A549 treated with DMSO at 1 μM for 4 hours (cell line): ENCODE measurements at places on chromosomes 7 and 10. TPM values are rescaled to one million over a fixed set of nuclear protein-coding genes. Genes with fewer than 3 reads are reported as not detected.

Gene PIP
- not detected in 5 replicates for total RNA-seq

Gene BBS9
- total RNA-seq: 3.1 to 4.2 TPM (median 3.5 TPM) in 5 replicates

Gene METTL27
- 9.0 to 12.3 TPM (median 10.8 TPM) in 5 replicates for total RNA-seq

Gene VSTM4
- total RNA-seq: 0.27 to 0.62 TPM (median 0.48 TPM) in 5 replicates

Gene ITGA8
- total RNA-seq: not detected in 5 replicates

Gene RGR
- total RNA-seq: not detected in 5 replicates

Gene APBB1IP
- 8.5 to 10.9 TPM (median 10.4 TPM) in 5 replicates for total RNA-seq

Gene SPDYE2
- total RNA-seq: 0.05 TPM in 1 of 5 replicates, not detected in the others

Gene BPGM
- 18.6 to 22.7 TPM (median 20.3 TPM) in 5 replicates for total RNA-seq

Gene CRHR2
- total RNA-seq: not detected in 5 replicates

Gene GNAI1
- total RNA-seq: 32.3 to 41.4 TPM (median 39.2 TPM) in 5 replicates

Gene ABCB1
- total RNA-seq: 0.05 to 0.50 TPM (median 0.13 TPM) in 4 of 5 replicates, not detected in the other

Gene KAZALD1
- 2.2 to 3.2 TPM (median 2.8 TPM) in 5 replicates for total RNA-seq

Gene CPA5
- total RNA-seq: not detected in 5 replicates

Gene AZGP1
- 0.23 TPM in 1 of 5 replicates, not detected in the others for total RNA-seq

Gene TAC1
- 0.09 to 0.13 TPM in 2 of 5 replicates, not detected in the others for total RNA-seq

Gene NOS3
- total RNA-seq: 0.17 to 0.49 TPM (median 0.26 TPM) in 5 replicates

Gene ZNF853
- total RNA-seq: 1.9 to 3.0 TPM (median 2.3 TPM) in 5 replicates

Gene LIPK
- total RNA-seq: not detected in 5 replicates

Gene CALCR
- not detected in 5 replicates for total RNA-seq

Gene MKRN1
- 55.3 to 62.7 TPM (median 60.1 TPM) in 5 replicates for total RNA-seq

Gene LIPN
- not detected in 5 replicates for total RNA-seq

Gene MMP21
- total RNA-seq: 0.03 TPM in 1 of 5 replicates, not detected in the others

Gene ACSM6
- not detected in 5 replicates for total RNA-seq

Gene KEL
- not detected in 5 replicates for total RNA-seq

Gene INTS15
- total RNA-seq: 22.3 to 28.1 TPM (median 26.0 TPM) in 5 replicates
